Stimulated activated naive CD8-positive, alpha-beta T cell treated with anti-CD3 and anti-CD28 coated beads, Interleukin-15, amount 100 ng/mL, for 72 hours (primary cell): ENCODE measurements at places on chromosomes 12 and 14.

DNA sequence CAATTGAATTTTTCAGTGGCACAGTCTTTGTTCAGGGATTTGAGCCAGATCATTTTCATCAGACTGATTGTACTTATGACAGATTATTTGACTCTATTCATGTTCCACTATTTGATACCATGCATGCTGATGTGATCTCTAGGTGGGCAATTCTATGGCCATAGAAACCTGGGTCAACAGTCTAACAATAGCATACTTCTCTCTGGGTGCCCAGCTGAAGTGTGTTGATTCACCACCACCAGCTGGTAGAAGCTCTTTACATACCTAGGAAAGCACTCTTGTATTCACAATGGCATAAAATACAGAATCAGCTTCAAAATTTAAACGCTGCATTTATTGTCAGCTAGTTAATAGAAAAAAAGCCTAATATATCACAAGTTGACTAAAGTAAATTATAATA lies 90.2 kb upstream of the TMTC2 start:
- no peak for DNase-seq

GRCh38 chr14:54048311-54048710 lies 91.7 kb upstream of the BMP4 start:
- no peak for DNase-seq

DNA sequence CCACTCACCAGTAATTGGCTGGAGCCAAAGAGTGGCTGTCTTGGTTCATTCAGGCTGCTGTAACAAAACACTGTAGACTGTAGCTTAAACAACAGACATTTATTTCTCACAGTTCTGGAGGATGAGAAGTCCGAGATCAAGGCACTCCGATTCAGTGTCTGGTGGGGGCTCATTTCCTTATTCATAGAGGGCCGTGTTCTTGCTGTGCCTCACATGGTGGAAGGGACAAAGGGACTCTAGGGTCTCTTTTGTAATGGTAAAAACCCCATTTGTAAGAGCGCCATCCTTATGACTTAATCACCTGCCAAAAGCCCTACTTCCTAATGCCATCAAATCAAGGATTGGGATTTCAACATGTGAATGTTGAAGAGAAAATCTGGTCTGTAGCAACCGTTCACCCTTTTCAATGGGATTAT lies 34.7 kb upstream of the CDKN3 start:
- DNase-seq, result no peak

DNA sequence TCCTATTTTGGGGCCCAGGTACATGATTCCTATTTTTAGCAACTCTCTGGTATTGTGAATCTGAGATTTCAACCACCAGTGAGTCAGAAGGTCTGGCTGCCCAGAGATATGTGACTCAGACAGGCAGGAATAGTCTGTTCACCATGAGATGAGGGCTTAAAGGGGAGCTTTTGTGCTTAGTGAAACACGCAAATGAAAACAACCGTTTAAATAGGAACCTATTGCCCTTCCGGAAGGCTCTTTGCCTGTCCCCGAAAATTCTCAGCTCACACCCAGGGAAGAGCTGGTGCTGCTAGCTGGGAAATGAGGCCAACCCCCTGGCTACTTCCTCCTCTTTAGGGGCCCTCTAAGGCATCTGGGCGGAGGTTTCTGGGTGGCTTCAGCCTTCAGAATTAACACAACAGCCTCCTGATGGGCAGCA lies 283.6 kb downstream of the CACNA1C start:
- DNase-seq, result no peak

GRCh38 chr14:79254069-79254775 lies 957.1 kb downstream of the DIO2 start:
- no peak for DNase-seq

GRCh38 chr12:27193106-27193505 lies 51.0 kb upstream of the STK38L start:
- DNase-seq, result no peak

- no peak for DNase-seq
Observed at GRCh38 chr12:5685935-5686334, 254.0 kb downstream of the NTF3 start.

GRCh38 chr14:92258934-92259333 lies 64.0 kb upstream of the SLC24A4 start:
- DNase-seq, result peak; percentile 14

DNA sequence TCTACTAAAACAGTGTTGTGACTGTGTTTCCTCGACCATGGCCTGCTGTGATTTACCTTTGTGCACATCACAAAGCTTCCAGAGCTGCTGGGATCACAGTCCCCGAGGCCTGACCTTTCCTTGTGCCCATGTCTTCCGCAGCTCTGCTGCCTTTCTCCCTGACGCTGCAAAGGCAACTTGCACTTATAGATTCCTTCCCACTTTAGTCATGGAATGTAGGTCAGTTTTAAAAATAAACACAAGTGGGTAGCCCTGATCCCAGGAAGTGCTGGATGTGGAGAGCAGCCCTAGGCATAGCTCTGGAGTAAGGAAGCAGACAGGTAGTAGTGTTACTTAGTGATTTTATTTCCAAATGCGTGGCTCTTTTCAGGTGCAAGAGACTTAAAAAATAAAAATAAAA lies 825.7 kb downstream of the AACS start:
- no peak for DNase-seq

- peak; percentile 65 for DNase-seq
Observed at GRCh38 chr12:21456291-21456780, 18.9 kb downstream of the PYROXD1 start.

- no peak for DNase-seq
Observed at GRCh38 chr14:37901978-37902377, 305.7 kb upstream of the SSTR1 start.

GRCh38 chr14:22650960-22651521 lies 6.9 kb upstream of the OR6J1 start:
- peak; percentile 43 for DNase-seq

- no peak for DNase-seq
Observed at GRCh38 chr14:100363053-100363452, 39.9 kb downstream of the SLC25A47 start.

DNA sequence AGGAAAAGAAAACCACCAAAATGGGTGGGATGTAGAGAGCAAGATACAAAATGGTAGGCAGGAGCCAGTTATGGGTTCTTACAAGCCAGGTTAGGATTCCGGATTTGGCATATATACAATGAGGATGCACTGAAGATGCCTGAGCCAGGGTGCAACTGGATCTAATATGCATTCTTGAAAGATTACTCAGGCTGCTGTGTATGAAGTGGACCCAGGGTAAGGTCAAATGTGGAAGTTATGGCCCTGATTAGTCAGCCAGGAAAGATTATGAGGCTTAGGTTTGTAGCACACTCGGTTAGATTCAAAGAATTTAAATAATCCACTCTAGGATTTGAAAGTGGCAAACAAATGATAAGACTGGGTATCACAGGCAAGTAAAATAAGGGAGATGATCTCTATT lies 1750.7 kb upstream of the FLRT2 start:
- no peak for DNase-seq

DNA sequence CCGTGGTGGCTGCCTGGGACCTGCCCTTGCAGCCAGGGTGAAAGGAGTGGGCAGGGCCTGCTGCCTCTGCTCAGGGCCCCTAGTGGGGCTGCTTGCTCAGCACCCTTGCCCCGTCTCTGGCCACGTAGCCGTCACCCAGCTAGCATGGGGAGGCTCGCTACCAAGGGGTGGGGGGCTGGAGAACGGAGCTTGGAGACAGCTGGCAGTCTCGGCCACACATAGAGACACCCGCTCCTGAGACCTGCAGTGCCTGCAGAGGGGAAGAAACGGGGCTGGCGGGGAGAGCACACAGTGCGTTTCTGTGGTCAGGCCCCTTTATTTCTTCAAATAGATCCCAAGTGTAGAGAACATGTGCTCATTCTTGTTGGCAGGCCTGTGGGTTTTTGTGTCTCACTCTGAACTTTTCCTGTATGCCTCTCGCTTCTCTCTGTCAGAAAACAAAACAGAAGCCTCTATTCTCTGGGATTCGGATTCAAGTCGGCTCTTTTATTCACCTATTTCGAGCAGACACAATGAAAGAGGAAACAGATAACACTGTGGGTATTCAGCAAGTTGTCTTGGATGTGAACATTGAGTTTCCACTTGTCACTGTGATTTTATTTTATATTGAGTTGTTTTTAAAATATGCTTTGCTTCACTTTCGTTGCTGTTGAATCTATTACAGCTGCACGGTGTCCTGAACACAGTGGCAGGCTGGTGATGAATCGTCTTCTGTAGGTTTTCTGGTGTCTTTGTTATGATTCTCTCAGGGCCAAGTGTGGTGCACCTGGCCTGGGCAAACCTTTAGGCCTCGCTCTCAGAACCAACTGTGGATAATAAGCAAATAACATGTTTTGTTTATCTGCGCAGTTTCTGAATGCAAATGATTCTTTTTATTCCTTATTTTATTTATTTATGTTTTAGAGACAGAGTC lies 26.5 kb downstream of the PACS2 start:
- no peak for DNase-seq

- no peak for DNase-seq
Observed at GRCh38 chr12:53077030-53077429, 2.2 kb downstream of the SPRYD3 start.

DNA sequence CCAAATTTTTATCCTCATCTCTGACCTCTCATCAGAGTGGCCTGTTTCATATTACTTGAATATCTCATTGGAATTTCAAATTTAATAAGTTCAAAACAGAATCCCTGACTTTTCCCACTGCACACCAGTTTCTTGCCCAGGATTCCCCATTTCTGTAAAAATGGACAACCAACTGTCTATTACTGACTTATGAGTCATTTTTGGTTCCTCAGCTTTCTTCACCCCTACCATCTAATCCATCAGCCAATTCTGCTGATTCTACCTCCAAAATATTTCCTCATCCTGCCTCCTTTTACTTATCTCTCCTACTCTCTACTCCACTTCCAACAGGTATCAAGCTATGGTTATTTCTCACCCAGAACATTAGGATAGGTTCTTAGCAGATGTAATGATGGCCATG lies 44.2 kb downstream of the TMX1 start:
- DNase-seq, result no peak

DNA sequence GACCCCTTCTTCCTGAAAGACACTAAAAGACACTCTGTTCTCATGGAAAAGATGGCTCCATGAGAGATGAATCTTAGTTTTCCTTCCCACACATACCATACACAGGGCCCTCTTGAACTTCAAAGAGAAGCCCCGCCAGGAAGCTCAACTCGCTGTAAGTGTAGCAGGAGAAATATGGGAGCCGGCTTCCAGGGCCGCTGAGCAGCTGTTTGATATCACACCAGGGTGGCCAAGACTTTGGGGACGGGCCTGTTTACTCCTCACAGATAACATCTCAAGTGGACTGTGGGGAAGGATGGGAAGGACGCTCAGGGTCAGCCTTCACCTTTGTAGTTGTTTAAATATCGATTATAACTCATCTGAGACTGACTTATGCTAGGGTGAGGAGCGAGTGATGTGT lies 235.5 kb upstream of the TBX3 start:
- no peak for DNase-seq

- peak; percentile 13 for DNase-seq
Observed at GRCh38 chr12:2960390-2960956, 1.3 kb downstream of the TEAD4 start.

DNA sequence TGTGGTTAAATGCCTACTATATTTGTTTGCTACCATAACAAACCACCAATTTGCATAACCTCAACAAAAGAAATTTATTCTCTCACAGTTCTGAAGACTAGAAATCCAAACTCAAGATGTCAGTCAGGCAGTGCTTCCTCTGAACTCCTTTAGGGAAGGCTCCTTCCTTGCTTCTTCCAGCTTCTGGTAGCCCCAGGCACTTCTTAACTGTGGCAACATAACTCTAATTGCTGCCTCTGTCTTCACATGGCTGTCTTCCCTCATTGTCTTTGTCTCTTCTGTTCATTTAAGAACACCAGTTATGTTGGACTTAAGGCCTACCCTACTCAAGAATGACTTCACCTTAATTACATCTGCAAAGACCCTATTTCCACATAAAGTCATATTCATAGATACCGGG lies 206.9 kb downstream of the SYT1 start:
- DNase-seq, result no peak

- no peak for DNase-seq
Observed at GRCh38 chr12:20220339-20220738, 148.0 kb upstream of the PDE3A start.

- DNase-seq, result no peak
Observed at GRCh38 chr14:59926534-59926933, 6.6 kb downstream of the LRRC9 start.

DNA sequence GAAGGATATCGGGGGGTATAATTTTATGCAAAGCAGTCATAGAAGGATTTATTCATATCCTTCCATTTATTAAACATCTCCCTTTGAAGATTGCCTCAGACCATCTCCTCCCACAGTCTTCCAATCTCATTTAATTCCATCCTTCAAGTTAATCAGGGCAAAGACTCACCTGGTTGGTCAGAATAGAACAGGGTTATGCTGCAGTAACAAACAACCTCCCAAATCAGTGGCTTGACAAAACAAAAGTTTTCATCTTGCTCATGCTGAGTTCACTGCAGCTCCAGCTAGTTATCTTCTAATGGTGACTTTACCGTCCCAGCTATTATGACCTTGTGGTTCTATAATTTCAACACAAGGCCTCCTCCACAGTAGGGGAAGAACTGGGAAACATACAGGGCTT lies 48.8 kb upstream of the MTERF2 start:
- DNase-seq, result no peak

DNA sequence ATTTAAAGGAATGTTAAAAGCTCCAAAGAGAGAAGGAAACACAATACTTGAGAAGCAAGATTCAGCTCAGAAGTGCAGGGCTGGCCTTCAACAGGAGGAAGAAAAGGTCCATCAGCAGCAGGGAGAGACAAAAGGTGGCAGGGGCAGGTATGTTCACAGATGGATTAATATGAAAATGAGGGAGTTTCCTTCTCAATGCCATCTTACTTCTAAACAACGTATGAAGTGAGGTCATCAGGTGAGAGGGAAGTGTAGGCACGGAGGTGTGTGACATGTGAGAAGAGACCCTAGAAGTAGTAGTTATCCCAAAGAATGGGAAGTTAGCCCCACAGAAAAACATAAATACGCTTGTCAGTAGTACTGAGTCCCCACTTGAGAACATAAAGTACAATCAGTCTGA lies 122.5 kb downstream of the CCER1 start:
- no peak for DNase-seq

DNA sequence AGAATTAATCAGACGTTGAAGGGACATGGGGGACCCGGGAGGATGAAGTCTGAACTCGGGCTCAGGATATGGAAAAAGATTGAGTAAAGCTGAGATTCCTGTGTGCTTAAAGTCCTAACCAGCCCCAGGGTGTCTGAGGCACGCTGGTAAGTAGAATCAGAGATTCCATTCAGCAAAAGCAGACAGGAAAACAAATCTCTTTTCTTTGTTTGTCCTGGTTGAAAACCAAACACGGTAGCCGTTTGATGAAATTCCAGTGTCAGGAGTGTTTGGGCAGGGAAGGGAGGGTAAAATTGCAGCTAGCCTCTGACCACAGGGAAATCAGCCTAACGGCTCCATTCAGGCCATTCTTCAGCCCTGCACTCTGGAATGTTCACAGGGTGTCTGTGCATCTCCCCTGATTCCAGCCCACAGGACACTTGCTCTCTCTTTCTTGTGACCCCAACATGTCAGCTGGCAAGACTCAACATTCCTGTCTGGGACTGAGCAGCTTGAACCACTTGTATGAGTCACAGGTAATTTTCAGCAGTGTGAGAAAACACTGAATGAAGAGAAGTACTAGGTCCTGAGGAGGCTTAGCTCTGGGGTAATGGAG lies 31.0 kb downstream of the NINJ2 start:
- DNase-seq, result no peak

- peak; percentile 45 for DNase-seq
Observed at GRCh38 chr14:67526676-67527459, 6.2 kb upstream of the PLEKHH1 start.

- no peak for DNase-seq
Observed at GRCh38 chr12:26918321-26919215, 19.2 kb downstream of the INTS13 start.

GRCh38 chr12:131732996-131733615 lies 22.2 kb downstream of the SFSWAP start:
- no peak for DNase-seq

- DNase-seq, result no peak
Observed at GRCh38 chr12:124174451-124175348, 120.2 kb upstream of the RFLNA start.
